PC-3 (cell line): ENCODE measurements at places on chromosomes 1 and 21. TPM values are rescaled to one million over a fixed set of nuclear protein-coding genes. Genes with fewer than 3 reads are reported as not detected.

Gene CFHR4
- not detected in 2 replicates for total RNA-seq

Gene RUSC1
- total RNA-seq = 80.3 and 85.1 TPM in 2 replicates

Gene COL9A2
- total RNA-seq = 4.4 and 7.0 TPM in 2 replicates

Gene OR2L2
- 0.06 TPM in 1 of 2 replicates, not detected in the other for total RNA-seq

Gene PPIAL4G
- total RNA-seq = not detected in 2 replicates

Gene KCNQ4
- total RNA-seq = 1.1 and 2.5 TPM in 2 replicates

Gene SLAMF7
- 0.15 and 0.46 TPM in 2 replicates for total RNA-seq

Gene IGFN1
- total RNA-seq = 0.04 and 0.63 TPM in 2 replicates

Gene TDRD10
- total RNA-seq = not detected in 2 replicates

Gene C4BPA
- total RNA-seq = not detected in 2 replicates

Gene SLC1A7
- 0.23 and 0.26 TPM in 2 replicates for total RNA-seq

Gene TMEM125
- total RNA-seq = 8.6 and 9.8 TPM in 2 replicates

Gene FYB2
- total RNA-seq = not detected in 2 replicates

Gene IGSF5
- total RNA-seq = not detected in 2 replicates

Gene FAM72C
- 4.3 and 7.3 TPM in 2 replicates for total RNA-seq

Gene KCNJ9
- total RNA-seq = not detected in 2 replicates

Gene MAP10
- not detected in 2 replicates for total RNA-seq

Gene SLC16A4
- 0.22 and 0.29 TPM in 2 replicates for total RNA-seq

Gene WNT4
- 0.51 and 1.4 TPM in 2 replicates for total RNA-seq

Gene KPRP
- not detected in 2 replicates for total RNA-seq

Gene TNNT2
- 1.1 and 2.9 TPM in 2 replicates for total RNA-seq

Gene SAMSN1
- 0.63 TPM in 1 of 2 replicates, not detected in the other for total RNA-seq

Gene CELA3B
- not detected in 2 replicates for total RNA-seq

Gene WDR64
- not detected in 2 replicates for total RNA-seq

Gene ACTA1
- total RNA-seq = 0.80 TPM in 1 of 2 replicates, not detected in the other

Gene CFAP107
- not detected in 2 replicates for total RNA-seq

Gene NUDT17
- total RNA-seq = 2.4 and 3.0 TPM in 2 replicates

Gene SPRR2E
- not detected in 2 replicates for total RNA-seq

Gene CFAP74
- total RNA-seq = 0.23 TPM in 1 of 2 replicates, not detected in the other

Gene CELSR2
- total RNA-seq = 3.6 and 6.4 TPM in 2 replicates

Gene ADGRL4
- total RNA-seq = not detected in 2 replicates

Gene TOR1AIP2
- total RNA-seq = 28.9 and 29.6 TPM in 2 replicates

Gene LRRC3
- total RNA-seq = 3.1 and 4.1 TPM in 2 replicates

Gene SHE
- not detected in 2 replicates for total RNA-seq

Gene FOXO6
- 1.2 and 5.4 TPM in 2 replicates for total RNA-seq

Gene ADAM30
- total RNA-seq = not detected in 2 replicates

Gene PPM1J
- total RNA-seq = 0.80 and 1.4 TPM in 2 replicates

Gene LCE3E
- not detected in 2 replicates for total RNA-seq

Gene CYP4A22
- not detected in 2 replicates for total RNA-seq

Gene CDCA8
- 30.1 and 31.8 TPM in 2 replicates for total RNA-seq

Gene TMOD4
- 1.8 and 2.7 TPM in 2 replicates for total RNA-seq

Gene ATP1A4
- total RNA-seq = 0.04 TPM in 1 of 2 replicates, not detected in the other

Gene BMP8A
- total RNA-seq = 0.11 TPM in 1 of 2 replicates, not detected in the other

Gene TACSTD2
- 94.2 and 129 TPM in 2 replicates for total RNA-seq

Gene POMGNT1
- total RNA-seq = 84.8 and 92.5 TPM in 2 replicates

Gene RPE65
- not detected in 2 replicates for total RNA-seq

Gene SGIP1
- total RNA-seq = not detected in 2 replicates

Gene CRNN
- not detected in 2 replicates for total RNA-seq

Gene KCNJ15
- total RNA-seq = 0.26 TPM in 1 of 2 replicates, not detected in the other

Gene AVPR1B
- total RNA-seq = 0.22 TPM in 1 of 2 replicates, not detected in the other

Gene F3
- 8.0 and 8.5 TPM in 2 replicates for total RNA-seq

Gene OPRD1
- not detected in 2 replicates for total RNA-seq
